ENCODE measurements at places on chromosomes 3 and 15. TPM values are rescaled to one million over a fixed set of nuclear protein-coding genes. Genes with fewer than 3 reads are reported as not detected.

CLRN1 gene
- not detected for total RNA-seq

CHL1 gene
- not detected for total RNA-seq

KNG1 gene
- total RNA-seq: not detected

TRAT1 gene
- not detected for total RNA-seq

MINAR1 gene
- 0.49 TPM for total RNA-seq

NCK1 gene
- total RNA-seq: 27.8 TPM

PAK6 gene
- total RNA-seq: 0.21 TPM

EOMES gene
- total RNA-seq: 0.46 TPM

CGNL1 gene
- total RNA-seq: 0.55 TPM
